ENCODE measurements at places on chromosomes 7 and 10.

GRCh38 chr7:46003161-46003560 lies 82.1 kb upstream of the IGFBP3 start:
- no peak overlapping the region for H3K27ac ChIP-seq
- H3K4me1 ChIP-seq: no peaks in the 10 kb centered on the region
- H3K27me3 ChIP-seq: no peaks in the 10 kb centered on the region
- H3K4me3 ChIP-seq: no peak overlapping the region

- H3K27ac ChIP-seq: no peak overlapping the region
- no peaks in the 10 kb centered on the region for H3K36me3 ChIP-seq
- H3K27me3 ChIP-seq: no peaks in the 10 kb centered on the region
- H3K4me3 ChIP-seq: no peak overlapping the region
- no peaks in the 10 kb centered on the region for H3K4me1 ChIP-seq
Observed at GRCh38 chr10:24152270-24152669, 56.7 kb upstream of the KIAA1217 start.

DNA sequence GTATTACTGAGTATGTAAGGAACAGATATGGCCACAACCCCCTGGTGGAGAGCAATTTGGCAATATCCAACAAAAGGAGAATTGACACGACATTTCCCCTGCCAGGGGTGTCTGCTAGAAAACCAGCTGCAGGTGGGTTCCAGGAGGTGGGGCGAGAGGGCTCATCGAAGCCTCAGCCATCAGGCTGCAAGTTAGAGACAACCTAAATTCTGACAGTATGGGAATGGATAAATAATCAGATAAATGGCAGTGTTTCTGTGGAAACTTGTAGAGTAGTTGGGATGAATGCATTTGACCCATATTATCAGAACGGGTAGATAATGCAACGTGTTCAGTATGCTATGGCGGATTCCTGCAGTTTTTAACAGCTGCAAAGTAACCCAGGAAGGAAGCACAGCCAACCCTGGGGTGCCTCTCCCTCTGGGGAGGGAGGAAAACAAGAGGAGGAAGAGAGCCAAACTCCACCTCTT lies 3.5 kb downstream of the TMEM273 start:
- H3K36me3 ChIP-seq: peaks cover 1% of the 10 kb centered on the region
- no peak for DNase-seq
- H3K27me3 ChIP-seq: no peaks in the 10 kb centered on the region
- peak overlapping the region; percentile 20 for H3K27ac ChIP-seq

DNA sequence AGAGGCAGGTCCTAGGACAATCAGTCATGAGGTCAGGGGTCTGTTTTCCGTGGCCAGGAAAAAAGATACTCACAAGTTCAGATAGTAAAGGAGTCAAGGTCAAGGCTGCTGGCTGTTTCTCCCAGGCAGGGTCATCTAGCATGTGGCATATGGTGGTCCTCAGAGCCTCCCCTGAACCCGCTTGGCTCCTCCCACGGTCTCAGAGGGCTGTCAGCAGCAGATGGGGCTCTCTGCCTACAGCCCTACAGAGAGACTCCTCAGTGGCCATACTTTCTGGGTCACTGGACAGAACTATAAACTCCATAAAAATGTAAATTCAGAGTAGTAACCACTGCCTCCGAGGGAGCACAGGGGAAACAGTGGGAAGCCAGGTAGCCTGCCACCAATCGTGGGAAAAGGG lies 11.3 kb upstream of the DRGX start:
- no peak for DNase-seq
- peaks cover 3% of the 10 kb centered on the region for H3K36me3 ChIP-seq
- peaks cover 83% of the 10 kb centered on the region for H3K27me3 ChIP-seq
- peaks cover 5% of the 10 kb centered on the region for H3K4me1 ChIP-seq
- H3K27ac ChIP-seq: no peak overlapping the region
- no peak overlapping the region for H3K4me3 ChIP-seq

GRCh38 chr10:96973809-96974747 lies 142.0 kb downstream of the LCOR start:
- no peak overlapping the region for H3K27ac ChIP-seq
- H3K27me3 ChIP-seq: no peaks in the 10 kb centered on the region
- no peak overlapping the region for H3K4me3 ChIP-seq

- peak overlapping the region; percentile 93 for H3K27ac ChIP-seq
- H3K4me1 ChIP-seq: peaks cover 35% of the 10 kb centered on the region
- H3K4me3 ChIP-seq: peak overlapping the region; percentile 92
- H3K36me3 ChIP-seq: peaks cover 14% of the 10 kb centered on the region
Observed at GRCh38 chr7:91940171-91940570, 491 bp upstream of the AKAP9 start.

GRCh38 chr7:46948716-46949115 lies 633.2 kb downstream of the TNS3 start:
- no peak overlapping the region for H3K27ac ChIP-seq
- no peaks in the 10 kb centered on the region for H3K4me1 ChIP-seq
- H3K27me3 ChIP-seq: no peaks in the 10 kb centered on the region

DNA sequence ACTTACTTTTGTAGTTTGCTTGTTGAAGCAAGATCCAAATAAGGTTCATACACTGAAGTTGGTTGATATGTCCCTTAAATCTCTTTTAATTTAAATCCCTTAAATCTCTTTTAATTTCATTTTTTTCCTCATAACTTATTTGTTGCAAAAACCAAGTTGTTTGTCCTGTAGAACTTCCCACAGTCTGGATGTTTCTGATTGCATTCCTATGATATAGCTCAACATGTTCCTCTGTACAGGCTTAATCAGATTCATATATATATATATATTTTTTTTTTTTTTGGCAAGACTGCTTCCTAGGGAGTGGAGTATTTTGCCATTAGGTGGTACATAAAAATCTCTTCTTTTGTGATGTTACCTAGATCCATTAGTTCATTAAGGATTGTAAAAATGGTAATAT lies 174.9 kb upstream of the MKLN1 start:
- H3K4me1 ChIP-seq: no peaks in the 10 kb centered on the region
- H3K4me3 ChIP-seq: no peak overlapping the region
- H3K27ac ChIP-seq: no peak overlapping the region
- H3K27me3 ChIP-seq: no peaks in the 10 kb centered on the region

DNA sequence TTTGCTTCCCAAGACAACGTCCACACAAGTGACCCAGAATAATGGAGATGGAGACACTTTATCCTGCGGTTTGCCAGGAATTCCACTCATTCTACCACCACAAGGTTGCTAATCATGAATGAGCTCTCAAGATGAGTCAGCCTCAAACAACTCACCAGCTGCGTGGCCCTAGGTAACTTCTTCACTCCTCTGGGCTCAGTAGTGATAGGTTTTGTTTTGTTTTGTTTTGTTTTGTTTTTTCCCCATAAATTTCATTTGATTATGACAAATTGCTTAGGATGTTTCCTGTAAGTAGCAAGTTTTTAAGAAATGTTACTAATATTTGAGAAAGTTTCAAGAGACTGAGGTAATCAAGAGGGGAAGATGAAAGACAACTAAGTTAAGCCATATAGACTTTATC lies 286.8 kb downstream of the PARD3 start:
- no peak overlapping the region for H3K4me3 ChIP-seq
- DNase-seq: no peak
- H3K4me1 ChIP-seq: no peaks in the 10 kb centered on the region
- H3K36me3 ChIP-seq: peaks cover 2% of the 10 kb centered on the region

- peaks cover 11% of the 10 kb centered on the region for H3K4me1 ChIP-seq
- H3K27ac ChIP-seq: no peak overlapping the region
- H3K4me3 ChIP-seq: no peak overlapping the region
- DNase-seq: no peak
- peaks cover 2% of the 10 kb centered on the region for H3K36me3 ChIP-seq
Observed at GRCh38 chr10:60429084-60429849, 39.6 kb upstream of the ANK3 start.

GRCh38 chr10:22764639-22765038 lies 50.3 kb upstream of the PIP4K2A start:
- no peaks in the 10 kb centered on the region for H3K4me1 ChIP-seq

- H3K4me3 ChIP-seq: no peak overlapping the region
- no peak for DNase-seq
- H3K36me3 ChIP-seq: peaks cover 2% of the 10 kb centered on the region
- no peak overlapping the region for H3K27ac ChIP-seq
Observed at GRCh38 chr7:4234498-4234855, 447.6 kb upstream of the FOXK1 start.

DNA sequence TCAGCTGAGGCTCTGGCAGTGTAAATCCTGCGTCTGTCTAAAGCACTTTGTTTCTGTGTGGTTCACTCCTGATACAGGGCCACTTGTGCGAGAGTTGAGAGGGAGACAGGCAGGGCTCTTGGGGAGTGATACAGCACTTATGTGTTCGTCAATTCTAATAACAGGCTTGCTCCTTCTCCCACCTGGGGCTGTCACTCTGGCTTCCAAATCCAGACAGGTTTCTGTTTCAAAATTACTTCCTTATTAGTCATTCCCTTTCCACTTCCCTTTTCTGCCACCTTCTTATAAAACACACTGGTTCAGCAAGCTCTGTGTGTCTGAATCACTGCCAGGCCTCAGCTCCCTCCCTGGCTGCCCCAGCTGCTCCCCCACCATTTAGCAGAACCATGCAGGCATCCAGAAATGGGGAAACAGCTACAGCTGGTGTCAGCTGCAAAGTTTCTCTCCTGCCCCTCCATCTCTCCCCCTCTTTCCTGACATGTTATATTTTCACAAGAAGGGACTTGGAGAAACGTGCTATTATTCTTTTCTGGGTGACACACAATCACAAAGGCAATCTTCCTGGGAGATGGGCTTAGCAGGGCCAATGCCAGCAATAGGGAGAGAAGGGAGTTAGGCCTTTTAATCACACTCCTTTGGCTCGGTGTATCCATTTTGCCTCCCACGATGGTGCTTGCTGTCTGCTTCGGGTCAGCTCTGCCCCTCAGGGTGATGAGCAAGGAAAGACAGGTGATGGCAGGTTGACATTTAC lies 58.4 kb upstream of the ZNRF2 start:
- no peak overlapping the region for H3K4me3 ChIP-seq
- no peak for DNase-seq
- H3K27me3 ChIP-seq: no peaks in the 10 kb centered on the region

DNA sequence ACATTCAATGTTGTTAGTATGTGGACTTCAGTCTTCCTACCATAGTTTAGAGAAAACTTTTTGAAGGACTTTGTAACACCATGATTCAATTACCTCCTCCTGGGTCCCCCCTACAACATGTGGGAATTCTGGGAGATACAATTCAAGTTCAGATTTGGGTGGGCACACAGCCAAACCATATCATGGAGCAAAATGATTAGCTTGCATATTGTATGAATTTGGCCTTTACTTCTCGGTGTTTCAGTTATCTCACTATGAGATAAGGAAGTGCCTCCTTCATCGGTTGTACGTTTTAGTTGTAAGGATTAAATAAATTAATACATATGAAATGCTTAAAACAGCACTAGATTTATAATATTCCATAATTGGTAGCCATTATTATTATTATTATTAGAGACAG lies 428.7 kb downstream of the EXOC4 start:
- no peak overlapping the region for H3K27ac ChIP-seq
- H3K4me3 ChIP-seq: no peak overlapping the region
- H3K36me3 ChIP-seq: peaks cover 2% of the 10 kb centered on the region

- H3K36me3 ChIP-seq: no peaks in the 10 kb centered on the region
- no peak overlapping the region for H3K4me3 ChIP-seq
- H3K4me1 ChIP-seq: no peaks in the 10 kb centered on the region
- no peaks in the 10 kb centered on the region for H3K27me3 ChIP-seq
- H3K27ac ChIP-seq: no peak overlapping the region
- no peak for DNase-seq
Observed at GRCh38 chr10:5117026-5117425, 22.8 kb downstream of the AKR1C3 start.

DNA sequence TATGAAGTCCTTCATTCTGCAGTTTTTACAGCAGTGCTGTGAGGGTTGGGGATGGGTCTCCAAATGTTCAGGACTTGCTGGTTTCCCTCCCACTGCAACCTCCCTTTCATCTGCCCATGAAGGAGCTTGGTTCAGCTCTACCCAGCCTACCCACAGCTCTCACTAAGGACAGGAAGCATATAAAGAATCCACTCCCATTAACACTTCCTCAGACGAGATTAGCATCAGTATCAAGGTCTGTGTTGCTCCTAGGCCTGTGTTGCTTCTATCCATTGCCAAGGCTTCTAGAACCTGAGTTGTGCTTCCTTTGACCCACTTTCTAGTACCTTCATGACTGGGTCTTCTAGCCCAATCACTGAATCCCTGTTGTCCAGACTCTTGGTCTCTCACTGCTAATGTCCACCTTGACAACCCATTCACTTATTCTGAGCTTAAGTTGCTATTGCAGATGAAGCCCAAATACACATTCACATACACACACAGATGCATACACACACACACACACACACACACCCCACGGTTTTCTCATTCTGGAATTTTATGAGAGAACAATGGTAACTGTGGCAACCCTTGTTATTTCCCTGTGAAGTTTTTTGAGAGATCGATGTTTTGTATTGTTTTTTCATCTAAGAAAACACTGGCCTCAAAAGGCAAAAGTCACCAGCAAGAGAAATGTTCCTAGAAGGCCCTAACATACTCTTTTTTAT lies 248.1 kb downstream of the MTERF1 start:
- DNase-seq: no peak
- H3K36me3 ChIP-seq: no peaks in the 10 kb centered on the region
- no peak overlapping the region for H3K27ac ChIP-seq
- H3K4me3 ChIP-seq: no peak overlapping the region

- peaks cover 16% of the 10 kb centered on the region for H3K36me3 ChIP-seq
- peak overlapping the region; percentile 23 for H3K27ac ChIP-seq
- H3K4me1 ChIP-seq: peaks cover 19% of the 10 kb centered on the region
- H3K27me3 ChIP-seq: no peaks in the 10 kb centered on the region
- no peak overlapping the region for H3K4me3 ChIP-seq
Observed at GRCh38 chr7:157401567-157402387, 65.0 kb downstream of the DNAJB6 start.

DNA sequence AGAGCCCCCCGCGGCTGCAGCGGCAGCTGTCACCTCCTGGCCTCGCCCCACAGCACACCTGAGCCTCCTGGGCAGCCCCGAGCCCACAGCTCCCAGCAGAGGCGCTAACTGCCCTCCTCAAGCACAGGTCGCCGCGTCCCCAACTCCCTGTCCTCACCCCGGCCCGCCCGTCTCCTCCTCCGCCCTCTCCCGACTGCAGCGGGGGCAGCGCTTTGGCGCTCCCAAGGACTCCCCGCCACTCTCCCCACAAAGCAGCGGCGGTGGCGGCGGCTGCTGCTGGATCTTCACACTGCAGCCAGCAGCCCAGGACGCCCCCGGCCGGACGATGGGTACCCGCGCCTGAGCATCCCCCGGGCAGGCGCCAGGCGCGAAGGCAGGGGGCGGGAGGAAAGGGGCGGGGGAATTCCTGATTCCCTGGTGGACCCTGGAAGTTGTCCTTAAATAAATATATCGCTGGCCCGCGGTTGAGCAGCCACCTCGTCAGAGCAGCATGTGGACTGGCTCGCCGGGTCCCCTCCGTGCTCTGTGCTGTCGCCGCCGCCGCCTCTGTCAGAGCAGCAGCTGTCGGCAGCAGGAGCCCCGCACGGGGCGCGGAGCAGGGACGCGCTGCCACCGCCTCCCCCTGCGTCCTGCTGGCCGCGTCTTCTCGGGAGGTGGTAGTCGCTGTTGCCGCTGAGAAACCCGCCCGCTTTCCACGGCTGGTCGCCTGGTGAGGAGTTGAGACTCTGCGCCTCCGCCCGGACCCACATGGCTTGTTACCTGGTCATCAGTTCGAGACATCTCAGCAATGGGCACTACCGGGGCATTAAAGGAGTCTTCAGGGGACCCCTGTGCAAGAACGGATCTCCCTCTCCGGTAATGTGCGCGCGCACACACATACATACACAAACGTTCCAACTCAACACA lies at the start of gene ZNF804B:
Gene ZNF804B (plus strand): TSS at position 471 of the 906 bp plus-strand sequence. CDS start 277 bp downstream, at position 748.
- H3K36me3 ChIP-seq: peaks cover 2% of the 10 kb centered on the region
- no peak within 1 kb of the TSS for H3K4me3 ChIP-seq
- no peak for DNase-seq
- H3K27me3 ChIP-seq: peaks cover 20% of the 10 kb centered on the region
